Activated naive CD4-positive, alpha-beta T cell (primary cell): ENCODE measurements at places on chromosomes 1 and 21.

GRCh38 chr21:35616090-35616489 lies 444.2 kb downstream of the SETD4 start:
- DNase-seq, result no peak

DNA sequence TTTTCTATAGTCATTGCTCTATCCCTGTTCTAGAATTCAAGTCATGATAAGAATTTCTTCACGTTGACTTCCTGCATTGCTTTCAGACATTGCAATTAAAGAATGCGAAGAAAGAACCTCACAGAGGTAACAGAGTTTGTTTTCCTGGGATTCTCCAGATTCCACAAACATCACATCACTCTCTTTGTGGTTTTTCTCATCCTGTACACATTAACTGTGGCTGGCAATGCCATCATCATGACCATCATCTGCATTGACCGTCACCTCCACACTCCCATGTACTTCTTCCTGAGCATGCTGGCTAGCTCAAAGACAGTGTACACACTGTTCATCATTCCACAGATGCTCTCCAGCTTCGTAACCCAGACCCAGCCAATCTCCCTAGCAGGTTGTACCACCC lies 10.6 kb downstream of the APCS start:
- DNase-seq, result no peak

DNA sequence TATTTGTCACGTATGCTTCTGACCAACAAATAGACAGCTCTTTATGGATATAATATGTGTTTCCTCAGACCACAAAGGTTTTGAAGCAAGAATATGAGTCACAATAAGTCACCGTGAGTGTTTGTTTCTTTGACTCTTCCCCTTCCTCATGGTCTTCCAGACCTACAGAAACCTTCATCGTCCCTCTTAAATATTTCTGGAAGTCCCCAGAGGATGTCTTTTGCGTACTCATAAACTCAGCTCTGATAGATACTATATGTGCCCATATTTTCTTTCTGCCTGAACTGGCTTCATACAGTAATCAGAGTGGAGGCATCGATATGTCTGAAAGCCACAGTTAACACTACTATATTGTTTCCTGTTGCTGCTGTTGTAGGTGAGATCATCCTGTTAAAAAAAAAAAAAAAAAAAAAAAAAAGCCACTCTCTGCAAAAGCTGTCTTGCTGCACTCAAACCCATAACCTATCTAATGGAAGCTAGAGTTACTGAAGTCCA lies 38.4 kb downstream of the ADAMTS1 start:
- no peak for DNase-seq

DNA sequence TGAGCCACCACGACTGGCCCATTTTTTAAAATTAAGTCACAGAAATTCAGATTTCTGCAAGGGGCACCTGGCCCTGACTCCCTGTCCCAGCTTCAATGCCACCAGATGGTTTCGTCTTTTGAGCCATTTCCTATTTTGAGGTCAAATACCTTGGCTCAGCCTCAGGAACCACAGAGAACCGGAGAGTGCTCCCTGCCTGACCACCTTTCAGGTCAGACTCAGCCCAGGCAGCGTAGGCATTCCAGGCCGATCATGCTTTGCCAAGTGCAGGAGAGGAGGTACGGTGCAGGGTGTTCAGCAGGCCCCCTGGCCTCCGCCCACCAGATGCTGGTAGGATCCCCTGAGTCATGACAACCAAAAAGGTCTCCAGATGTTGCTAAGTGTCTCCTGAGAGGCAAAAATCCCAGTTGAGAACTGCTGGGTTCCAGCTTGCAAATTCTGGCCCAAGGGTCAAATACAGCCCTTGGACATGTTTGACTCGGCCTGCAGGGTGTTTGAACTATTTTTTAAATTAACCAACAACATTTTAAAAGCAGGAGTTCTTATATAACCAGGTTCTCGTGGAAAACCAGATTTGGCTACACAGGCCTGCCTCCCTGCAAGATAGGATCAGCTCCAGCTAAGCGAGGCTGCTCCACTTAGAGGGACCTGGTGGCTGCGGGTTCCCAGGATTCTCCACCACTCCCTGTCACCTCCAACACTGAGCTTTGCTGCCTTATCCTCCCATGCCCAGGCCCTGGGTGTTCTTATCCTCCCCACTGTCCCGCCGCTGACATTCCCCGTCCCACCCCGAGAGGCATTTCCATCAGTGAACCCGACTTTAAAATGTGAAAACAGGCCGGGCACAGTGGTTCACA lies 61.9 kb upstream of the TARDBP start:
- DNase-seq, result no peak

- no peak for DNase-seq
Observed at GRCh38 chr1:172184506-172185191, 235.8 kb upstream of the C1orf105 start.

- DNase-seq, result no peak
Observed at GRCh38 chr1:43472087-43472462, 18.3 kb upstream of the HYI start.

GRCh38 chr1:225685476-225686176 lies 32.7 kb upstream of the ENAH start:
- DNase-seq, result no peak

- no peak for DNase-seq
Observed at GRCh38 chr1:228867951-228868730, 132.9 kb downstream of the RHOU start.

GRCh38 chr1:246533371-246533905 lies 26.4 kb upstream of the SMYD3 start:
- DNase-seq, result no peak

- DNase-seq, result no peak
Observed at GRCh38 chr1:204709960-204710912, 24.7 kb upstream of the LRRN2 start.

DNA sequence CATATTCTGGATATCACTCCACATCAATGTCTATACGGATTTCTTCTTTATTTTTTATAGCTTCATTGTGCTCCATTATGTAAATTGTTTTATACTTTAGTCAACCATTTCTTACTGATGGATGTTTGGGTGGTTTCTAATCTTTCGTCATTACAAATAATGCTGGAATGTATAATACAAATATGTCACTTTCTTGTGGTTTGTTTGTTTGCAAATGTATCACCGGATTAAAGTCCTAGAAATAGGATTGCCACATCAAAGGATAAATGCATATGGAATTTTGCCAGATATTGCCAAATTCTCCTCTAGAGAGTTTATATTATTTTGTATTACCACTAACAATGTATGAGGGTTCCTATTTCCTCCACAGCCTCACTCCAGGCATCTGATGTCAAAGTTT lies 48.7 kb upstream of the PRDM2 start:
- DNase-seq, result no peak

DNA sequence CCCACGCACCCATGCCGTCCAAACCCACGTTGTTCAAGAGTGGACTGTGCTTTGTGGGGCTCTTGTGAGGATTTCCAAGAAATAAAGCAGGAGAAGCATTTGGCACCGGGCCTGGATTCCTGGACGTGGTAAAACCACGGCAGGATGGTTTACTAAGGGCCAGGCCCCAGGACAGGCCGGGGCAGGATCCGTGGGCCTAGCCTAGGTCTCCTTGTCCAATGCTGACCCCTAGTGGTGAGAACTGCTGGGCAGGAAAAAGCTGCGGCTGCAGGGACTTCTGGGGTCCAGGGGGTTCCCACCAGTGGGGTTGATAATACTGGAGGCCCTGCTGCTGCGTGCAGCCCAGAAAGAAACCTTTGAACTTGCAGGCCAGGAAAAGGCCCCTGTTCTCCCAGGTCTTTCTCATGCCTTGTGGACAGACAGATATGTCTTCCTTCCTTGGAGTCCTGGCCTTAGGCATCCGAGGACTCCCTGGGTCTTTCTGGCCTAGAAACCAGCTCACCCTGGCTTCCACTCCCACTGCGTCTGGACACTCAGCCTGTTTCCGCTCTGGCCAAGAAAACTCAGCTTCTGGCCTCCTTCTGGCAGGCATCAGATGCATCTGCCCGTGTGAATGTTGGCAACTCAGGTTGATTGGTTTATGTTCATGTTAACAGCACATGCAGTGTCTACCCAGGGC lies 106.9 kb upstream of the TMEM51 start:
- DNase-seq, result no peak

DNA sequence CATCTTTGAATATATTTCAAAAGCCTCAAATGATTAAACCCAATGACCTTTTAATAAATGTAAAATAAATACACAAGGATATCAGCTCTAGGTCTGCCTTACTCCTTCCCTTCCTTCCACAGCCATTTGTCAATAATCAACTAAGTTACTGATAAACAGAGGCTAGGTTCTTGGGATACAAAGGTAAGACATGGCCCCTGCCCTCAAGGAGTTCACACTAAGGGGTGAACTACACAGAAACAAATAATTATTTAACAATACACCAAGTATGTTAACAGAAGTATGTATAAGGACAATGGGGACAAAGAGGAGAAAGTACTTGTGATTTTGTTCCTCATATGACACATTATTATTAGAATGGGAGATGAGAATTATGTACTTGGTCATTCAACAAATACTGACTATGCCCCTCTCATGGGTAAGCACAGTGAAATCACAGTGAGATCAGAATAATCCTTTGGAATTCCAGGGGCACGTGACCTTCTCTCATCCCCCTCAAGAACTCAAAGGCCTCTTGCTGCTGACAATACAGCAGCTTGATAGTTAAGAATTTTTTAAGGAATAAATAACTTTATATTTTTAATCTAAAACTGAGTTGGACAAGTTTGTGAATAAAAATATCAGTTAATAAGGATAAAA lies 40.2 kb downstream of the ATP1B1 start:
- DNase-seq, result no peak
